ENCODE measurements at places on chromosomes 5 and 9.
A peak's percentile ranks its signal among the peaks of the same experiment; 100 is the strongest.

DNA sequence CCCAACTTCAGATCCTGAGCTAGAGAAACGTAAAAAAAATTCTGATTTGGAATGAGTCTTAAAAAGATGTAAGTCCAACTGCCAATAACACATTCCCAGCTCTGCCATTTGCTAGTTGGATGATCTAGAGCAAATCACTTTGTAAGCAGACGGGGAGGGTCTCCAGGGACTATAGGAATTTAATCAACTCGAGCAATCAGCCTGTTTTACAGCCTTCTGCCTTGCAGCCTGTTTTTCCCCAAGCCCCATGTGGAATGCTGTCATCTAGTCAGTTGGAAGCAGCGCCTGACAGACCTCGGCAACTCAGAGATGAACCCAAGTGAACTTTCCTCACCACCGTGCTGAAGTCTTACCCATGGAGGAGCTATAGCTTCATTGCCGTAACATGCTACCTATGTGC, 34.8 kb upstream of the HRH2 start:
- DNase-seq = no peak

DNA sequence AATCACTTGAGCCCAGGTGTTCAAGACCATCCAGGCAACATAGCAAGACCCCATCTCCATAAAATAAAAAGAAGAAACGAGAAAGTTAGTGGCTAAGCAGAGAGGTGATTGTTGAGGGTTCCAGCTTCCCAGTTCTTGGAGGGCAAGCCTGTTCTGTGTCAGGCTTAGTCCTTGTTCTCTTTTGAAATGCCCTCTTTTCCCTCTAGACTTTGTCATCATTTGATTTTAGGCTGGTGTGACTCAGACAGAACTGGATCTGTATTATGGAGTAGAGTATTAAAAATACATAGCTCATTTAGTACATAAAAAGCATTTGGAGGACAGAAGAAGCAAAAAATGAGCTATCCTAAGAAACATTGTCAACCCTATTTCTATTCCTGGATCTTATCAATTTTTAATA, 159.4 kb downstream of the CD180 start:
- DNase-seq = no peak

DNA sequence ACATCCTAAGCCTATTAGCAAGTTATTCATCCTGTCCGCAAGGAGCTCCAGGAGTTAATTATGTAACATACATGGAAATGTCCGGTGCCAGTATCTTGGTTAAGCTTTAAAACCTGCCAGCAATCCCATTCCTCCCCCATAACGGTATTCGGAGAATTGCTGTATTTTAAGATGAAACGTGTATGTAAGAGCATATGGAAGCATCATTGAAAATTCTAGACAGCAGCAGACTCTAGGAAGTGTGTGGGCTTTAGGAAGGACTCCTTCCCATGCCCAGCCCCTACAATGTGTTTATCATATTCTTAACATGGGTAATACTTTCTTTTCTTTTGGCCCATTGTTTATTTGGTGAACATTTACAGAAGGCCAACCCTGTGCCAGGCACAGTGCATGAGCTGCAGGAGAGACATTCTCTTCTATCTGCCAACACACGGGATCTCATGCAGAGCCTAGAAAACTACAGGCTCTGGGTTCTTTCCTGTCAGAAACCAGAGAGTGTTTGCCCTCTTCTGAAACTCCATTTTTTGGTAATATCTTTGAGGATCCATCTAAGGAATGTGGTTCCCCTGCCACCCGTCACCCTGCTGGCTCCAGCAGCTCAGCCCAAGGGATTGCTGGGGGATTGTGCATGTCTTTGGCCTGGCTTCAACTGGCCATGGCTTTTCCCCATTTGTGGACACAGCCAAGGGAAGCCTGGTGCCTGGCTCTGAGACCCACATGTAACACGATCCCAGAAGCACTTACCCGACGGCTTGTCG, 15.1 kb downstream of the ANGPTL2 start:
- DNase-seq = no peak

- peak; percentile 50 for DNase-seq
Measured at GRCh38 chr5:3393122-3393919, 202.3 kb upstream of the IRX1 start.

- DNase-seq = no peak
Measured at GRCh38 chr5:128009403-128009802, 74.2 kb upstream of the SLC12A2 start.

- DNase-seq = no peak
Measured at GRCh38 chr5:4518903-4519672, 621.0 kb upstream of the ADAMTS16 start.

DNA sequence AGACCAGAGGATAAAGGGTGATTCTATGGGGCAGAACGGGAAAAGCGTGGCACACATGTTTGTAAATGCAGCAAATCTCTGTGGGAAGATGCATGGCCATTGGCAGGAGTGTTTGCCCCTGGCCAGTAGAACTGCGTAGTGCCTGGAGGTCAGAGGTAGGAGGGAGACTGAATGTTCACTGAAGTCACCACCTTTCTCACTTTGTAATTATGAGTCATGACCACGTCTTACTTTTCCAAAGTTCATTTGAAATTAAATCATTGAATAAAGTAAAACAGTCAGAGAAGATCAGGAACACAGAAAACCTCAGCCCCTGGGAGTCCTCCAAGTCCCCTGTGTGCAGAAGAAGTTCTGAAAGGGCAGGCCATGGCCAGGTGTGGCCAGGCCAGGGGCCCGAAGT, 4.6 kb downstream of the PTGES start:
- DNase-seq = peak; percentile 62

DNA sequence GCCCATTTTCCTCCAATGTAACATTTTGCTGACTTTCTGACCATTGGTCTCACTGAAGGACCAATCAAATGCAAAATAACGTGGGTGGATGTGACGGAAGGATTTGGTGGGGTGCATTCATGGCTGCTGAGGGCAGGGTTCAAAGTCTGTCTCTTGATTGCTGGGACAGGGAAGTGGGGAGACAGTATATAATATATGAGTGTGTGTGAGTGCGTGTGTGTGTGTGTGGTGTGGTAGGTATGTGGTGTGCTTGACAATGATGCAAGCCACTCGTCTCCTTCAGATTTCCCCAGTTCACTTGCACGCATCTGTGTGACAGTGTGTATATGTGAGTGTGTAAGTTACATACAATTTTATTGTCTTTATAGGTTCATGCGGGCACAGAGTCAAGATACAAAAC, 477.3 kb downstream of the DIRAS2 start:
- no peak for DNase-seq

GRCh38 chr9:113508111-113508749, 44.7 kb downstream of the RGS3 start:
- DNase-seq = no peak

- DNase-seq = no peak
Measured at GRCh38 chr5:98433022-98433421, 340.4 kb upstream of the RGMB start.

All from osteoblast (primary cell).